ENCODE measurements at places on chromosomes 7 and 10.
A peak's percentile ranks its signal among the peaks of the same experiment; 100 is the strongest.

- DNase-seq = no peak
Measured at GRCh38 chr10:116697816-116698215, 44.5 kb downstream of the HSPA12A start.

DNA sequence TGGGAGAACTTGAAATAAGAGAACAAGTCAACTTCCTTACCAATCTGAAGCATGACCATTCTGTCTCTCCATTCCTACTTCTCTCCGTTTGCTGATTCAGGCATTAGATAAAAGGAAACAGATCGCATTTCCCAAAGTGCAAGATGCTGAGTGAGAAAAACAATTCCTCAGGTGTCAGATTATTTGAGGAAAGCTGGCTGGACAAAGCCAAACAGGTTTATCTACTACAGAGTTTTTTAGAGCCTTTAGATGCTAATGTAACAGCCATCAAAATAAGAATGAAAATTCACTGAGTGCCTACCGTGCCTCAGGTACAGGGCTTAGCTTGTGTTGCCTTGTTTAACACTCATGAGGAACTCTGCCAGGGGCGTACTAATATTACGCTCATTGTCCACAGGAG lies 135.9 kb upstream of the MBL2 start:
- DNase-seq = no peak

DNA sequence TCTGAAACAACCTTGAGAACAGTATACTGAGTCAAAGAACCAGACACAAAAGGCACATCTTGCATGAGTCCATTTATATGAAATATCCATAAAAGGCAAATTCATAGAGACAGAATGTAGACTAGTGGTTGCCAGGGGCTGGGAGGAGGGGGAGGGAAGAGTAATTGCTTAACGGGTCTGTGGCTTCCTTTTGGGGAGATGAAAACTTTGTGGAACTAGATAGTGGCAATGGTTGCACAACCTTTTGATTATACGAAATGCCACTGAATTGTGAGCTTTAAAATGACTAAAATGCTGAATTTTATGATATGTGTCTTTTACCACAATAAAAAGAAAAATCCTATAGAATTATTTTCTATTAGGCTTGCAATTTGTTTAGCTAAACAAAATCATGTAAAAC lies 16.8 kb downstream of the ADRB1 start:
- no peak for DNase-seq

GRCh38 chr7:155247479-155248365 lies 50.0 kb upstream of the INSIG1 start:
- DNase-seq = no peak

GRCh38 chr10:79185067-79185774 lies 116.5 kb downstream of the ZMIZ1 start:
- no peak for DNase-seq

DNA sequence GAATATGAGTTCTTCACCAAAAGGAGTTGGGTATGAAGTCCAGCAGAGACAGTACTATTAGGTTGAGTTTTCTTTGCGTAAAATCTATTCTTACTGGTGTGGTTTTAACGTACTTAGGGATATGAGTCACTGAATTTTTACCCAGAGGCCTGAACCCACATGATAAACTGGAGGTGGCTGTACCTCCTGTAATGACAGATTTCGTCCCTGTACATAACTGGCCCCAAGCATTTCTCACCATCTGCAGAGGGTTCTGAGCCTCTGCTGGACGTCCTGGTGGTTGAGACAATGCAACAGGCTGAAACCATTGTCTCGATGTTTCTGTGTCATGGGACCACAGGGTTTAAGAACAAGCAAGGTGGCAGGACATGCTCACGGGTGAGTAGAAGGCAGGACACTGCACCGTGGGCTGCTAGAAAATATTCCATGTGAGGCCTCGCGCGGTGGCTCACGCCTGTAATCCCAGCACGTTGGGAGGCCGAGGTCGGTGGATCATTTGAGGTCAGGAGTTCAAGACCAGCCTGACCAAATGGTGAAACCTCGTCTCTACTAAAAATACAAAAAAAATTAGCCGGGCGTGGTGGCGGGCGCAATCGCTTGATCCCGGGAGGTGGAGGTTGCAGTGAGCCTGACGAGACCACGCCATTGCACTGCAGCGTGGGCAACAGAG lies 233.9 kb downstream of the DNAJB6 start:
- DNase-seq = peak; percentile 42

GRCh38 chr7:149126662-149127266 lies 640 bp upstream of the ZNF425 start:
- peak; percentile 80 for DNase-seq

GRCh38 chr7:105589356-105590077 lies 8.2 kb upstream of the EFCAB10 start:
- DNase-seq = peak; percentile 75

DNA sequence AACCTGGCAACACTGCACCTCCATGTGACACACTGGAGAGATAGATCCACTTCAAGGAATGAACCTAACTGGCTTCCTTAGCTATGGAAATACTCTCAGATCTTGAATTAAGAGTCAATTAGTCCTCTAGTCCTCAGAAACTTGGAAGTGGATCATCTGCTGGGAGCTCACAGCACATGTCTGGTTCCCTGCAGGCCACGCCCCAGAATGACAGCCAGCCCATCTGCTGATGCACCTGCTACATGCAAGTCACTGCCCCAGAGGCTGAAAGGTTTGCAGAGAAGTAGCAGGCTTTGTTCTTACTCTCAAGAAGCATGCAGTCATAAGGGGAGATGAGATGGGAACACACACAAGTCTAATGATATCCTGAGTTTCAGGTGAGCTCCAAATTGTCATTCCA lies 275.9 kb downstream of the SKAP2 start:
- no peak for DNase-seq

- no peak for DNase-seq
Measured at GRCh38 chr7:35267411-35267810, 13.5 kb upstream of the TBX20 start.

DNA sequence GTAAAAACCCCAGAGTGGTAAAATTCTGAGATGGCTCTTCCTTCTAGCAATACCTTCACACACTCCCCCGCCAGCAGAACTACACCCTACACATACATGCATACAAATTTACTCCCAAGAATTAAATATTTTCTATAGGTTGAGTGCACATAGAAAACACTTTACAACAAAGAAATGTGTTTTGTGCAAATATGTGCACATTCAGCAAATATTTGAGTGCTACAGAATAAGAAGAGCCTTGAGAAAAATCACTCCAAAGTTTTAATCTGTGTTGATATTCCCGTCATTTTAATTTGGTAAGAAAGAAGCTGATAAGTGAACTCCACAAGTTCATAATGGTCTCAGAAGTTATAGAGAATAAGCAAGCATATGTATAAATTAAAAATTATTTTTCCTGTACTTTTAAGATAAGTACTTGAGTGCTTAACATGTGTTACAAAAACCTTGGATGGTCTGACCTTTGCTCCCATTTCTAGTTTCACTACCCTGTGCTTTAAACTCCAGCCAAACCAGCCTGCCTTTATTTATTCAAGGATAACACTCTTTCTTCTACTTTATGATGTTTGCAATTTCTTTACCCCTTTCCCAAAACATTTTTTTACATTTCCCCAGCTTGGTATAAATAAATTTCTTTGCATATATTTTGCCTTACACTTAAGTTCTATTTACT lies 733.5 kb upstream of the LRRTM3 start:
- DNase-seq = no peak

DNA sequence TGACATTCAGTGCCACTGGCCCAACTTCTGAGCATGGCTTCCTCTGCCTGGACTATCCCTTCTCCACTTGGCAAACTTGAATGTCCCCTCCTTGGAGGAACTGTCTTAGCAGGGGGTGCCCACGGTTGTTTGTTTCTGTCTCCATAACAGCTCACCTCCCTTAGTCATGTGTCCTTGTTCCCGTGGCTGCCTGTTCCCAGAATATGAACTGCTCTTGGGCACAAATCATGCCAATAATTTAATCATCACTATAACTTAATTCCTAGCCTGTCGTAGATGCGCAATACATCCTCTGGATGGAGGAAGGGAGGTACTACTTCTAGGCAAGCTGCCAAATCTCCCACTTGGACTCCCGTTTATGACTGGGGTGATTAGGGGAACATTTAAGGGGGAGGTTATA lies 173.1 kb downstream of the MYOF start:
- no peak for DNase-seq

DNA sequence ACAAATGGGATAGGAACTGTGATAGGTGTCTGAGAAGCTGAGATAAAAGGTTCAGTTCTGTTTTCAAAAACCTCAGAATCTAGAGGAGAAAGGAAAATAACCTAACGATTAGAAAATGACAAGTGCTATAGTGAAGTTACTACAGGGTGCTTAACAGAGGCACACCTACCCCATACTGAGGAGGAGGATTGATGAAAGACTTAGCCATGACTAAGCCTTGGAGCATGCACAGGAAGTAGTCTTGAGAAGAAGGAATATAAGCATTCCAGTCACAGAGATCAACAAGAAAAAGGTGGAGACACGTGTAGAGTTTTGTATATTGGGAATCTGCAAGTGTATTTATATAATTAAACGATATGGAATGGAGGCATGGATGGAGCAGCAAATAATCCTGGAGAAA lies 1225.5 kb upstream of the CELF2 start:
- DNase-seq = no peak

DNA sequence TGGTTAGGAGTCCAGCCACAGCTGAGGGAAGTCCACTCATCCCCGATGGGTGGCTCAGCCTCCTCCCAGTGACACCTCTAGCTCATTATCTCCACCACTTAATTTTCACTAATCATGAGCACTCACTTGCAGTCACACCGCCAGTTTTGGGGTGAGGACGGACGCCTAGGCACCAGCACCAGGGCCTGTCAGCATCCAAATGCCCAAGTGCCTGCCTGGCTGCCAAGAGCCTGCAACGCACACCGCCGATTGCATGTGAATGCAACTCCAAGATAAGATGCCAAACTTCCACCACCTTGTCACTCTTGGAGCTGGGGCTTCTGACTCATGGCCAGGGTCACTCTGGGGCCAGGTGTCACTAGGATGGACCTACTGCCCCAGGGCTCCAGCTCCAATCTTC lies 24.4 kb upstream of the SMARCD3 start:
- DNase-seq = no peak

GRCh38 chr10:110059925-110060324 lies 52.1 kb downstream of the ADD3 start:
- DNase-seq = no peak

GRCh38 chr7:36638140-36638539 lies 86.2 kb downstream of the AOAH start:
- no peak for DNase-seq

DNA sequence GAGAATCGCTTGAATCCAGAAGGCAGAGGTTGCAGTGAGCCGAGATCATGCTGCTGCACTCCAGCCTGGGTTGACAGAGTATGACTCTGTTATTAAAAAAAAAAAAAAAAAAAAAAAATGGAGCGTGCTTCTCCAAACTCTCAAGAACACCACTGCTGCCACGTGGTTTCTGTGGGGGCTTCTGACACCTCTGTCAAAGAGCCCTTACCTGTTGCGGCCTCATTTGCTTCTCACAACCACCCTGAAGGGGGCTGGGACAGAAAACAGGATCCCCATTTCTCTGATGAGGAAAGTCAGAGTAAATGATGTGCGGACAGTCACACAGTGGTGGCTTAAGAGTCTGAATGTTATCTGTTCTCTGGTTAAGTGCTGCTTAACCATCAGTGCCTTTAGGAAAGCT lies 95.3 kb downstream of the RNF216 start:
- no peak for DNase-seq

GRCh38 chr7:79984210-79984609 lies 150.4 kb upstream of the GNAI1 start:
- no peak for DNase-seq

DNA sequence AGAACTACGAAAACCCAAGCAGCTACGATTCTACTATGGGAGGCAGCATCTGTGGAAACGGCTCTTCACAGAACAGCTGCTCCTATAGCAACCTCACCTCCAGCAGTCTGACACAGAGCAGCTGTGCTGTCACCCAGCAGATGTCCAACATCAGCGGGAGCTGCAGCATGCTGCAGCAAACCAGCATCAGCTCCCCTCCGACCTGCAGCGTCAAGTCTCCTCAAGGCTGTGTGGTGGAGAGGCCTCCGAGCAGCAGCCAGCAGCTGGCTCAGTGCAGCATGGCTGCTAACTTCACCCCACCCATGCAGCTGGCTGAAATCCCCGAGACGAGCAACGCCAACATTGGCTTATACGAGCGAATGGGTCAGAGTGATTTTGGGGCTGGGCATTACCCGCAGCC lies 81.6 kb upstream of the SAMD8 start:
- DNase-seq = no peak

GRCh38 chr7:3149231-3149995 lies 105.7 kb upstream of the CARD11 start:
- no peak for DNase-seq

GRCh38 chr10:14598809-14599764 lies 175.6 kb downstream of the FAM107B start:
- DNase-seq = no peak

DNA sequence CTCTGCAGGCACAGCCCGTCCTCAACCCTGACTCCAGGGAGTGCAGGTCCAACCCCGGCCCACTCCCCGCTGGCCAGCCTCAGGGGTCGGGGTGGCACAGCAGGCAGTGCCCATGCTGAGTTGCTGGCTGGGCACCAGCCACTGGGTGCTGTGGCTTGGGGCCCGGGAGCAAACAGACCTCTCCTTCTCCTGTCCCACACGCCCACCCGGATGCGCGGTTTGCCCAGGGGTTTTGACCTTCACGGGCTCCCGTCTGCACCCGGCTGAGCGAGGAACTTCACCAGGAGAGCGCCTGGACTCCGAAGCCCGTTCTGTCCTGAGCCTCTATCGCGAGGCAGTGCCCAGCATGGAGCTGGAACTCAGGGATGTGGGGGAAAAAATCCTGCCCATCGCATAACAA lies 2.6 kb upstream of the GRIFIN start:
- no peak for DNase-seq

DNA sequence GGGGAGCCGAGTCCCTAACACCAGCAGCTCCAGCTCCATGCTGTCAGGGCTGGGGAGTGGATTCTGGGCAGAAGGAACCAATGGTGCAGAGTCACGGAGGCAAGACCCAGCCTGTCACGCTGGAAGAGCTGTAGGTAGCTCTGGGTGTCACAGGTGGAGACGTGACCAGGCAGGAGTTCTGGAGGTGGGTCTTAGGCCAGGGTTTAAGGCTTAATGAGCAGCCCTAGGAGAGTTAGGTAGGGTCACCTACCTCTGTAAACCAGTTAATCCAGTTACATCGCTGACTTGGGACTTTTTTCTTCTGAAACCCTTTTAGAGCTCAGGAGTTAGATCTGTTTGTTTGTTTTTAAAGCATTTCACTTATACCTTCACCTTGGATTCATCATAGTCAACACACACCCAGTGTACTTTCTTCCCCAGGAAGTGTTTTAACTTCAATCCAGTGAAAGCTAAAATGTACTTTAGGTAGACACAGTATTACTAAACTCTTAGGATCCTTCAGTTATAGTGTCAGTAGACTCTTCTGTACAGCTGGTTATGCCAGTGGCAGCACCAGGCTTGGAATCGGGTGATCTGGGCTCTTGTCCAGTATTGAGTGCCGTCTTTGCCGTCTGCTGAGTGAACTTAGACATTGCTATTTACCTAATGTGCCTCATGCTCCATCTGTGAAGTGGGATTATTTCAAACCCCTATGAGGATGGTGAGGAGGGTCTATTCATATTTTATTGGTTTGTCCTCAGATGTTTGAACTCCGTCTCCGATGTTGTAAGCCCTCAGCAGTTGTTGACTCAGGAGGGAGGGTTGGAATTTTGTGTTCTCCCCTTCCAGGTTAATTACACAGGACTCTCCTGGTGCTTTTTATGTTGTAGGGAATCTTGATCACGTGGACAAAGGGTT lies 31.0 kb downstream of the TACR2 start:
- no peak for DNase-seq

- DNase-seq = no peak
Measured at GRCh38 chr10:127320176-127320575, 123.8 kb upstream of the INSYN2A start.

Data from activated CD4-positive, alpha-beta memory T cell treated with anti-CD3 and anti-CD28 coated beads for 36 hours (primary cell).